ENCODE measurements at places on chromosomes 3 and 15.

DNA sequence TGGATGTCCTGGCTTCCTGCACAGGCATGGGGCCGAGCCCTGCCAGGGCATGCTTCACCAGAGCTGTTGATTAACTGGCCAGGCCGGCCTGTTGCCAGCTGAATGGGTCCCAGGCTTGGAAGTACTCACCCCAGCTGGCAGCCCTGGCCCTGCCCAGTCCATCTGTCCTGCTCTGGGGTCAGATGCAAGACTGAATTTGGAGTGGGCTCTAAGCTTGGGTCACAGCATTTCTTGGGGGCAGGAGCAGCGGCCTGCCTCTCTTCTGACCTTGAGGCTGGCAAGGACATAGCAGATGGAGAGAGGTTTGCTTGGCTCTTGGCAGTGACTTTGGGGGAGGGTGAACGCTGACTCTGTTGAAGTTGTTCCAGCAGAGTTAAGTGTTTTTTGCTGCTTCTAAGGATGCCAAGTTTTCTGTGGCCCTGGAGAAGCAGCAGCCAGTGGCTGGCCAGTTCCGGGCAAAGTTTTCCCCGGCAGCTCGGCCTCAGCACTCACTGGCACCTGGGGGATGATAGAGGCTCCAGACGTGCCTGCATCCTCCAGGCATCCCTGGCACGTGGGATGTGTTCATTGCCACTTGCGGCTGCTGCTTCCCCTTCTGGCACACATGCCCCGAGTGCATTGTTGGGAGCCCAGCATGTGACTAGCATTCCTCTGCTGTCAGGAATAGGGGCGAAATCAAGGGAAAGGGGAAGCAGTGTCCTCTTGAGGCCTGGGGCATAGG is 22.9 kb downstream of the PDIA5 start:
- no peak for DNase-seq

- no peak for DNase-seq
These were observed 658.7 kb downstream of the SQOR start for GRCh38 chr15:46293550-46293949.

GRCh38 chr15:37101980-37102304 is 1.6 kb upstream of the MEIS2 start:
- no peak for DNase-seq

DNA sequence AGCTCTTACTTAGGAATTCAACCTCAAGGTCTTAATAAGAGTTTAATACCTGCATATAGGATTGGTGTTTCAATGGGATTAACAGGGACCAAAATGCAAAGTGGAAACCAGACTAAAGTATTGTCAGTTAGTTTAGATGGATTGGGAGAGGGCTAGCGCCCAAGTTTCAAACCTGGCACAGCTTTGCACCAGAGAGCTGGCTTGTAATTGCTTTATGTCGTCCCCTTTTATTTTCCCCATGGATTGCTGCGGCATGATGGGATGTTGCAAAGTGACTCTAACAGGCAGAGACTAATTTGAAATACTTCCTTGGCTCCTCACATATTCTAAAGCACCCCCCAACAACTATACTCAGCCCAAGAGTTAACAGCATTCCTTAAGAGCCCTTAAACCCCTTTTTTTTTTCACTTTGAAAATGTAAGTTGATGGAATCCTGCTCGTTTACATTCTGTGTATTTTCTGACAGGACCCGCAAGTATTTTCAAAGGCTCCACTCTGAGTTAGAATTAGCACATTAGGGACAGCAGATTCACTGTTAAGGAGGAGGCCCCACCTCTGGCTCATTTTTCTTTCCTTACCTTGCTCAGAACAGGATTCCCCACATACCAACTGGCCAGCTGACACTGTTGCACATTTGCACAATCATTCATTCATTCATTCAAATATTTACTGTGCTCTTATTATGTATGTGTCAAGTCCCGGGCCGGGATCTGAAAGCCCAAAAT is 214.2 kb downstream of the ERC2 start:
- DNase-seq: no peak

GRCh38 chr3:134559591-134559990 is 73.7 kb downstream of the CEP63 start:
- no peak for DNase-seq

GRCh38 chr3:8593021-8593827 is 51.4 kb downstream of the SSUH2 start:
- no peak for DNase-seq

- no peak for DNase-seq
These were observed 158.4 kb upstream of the GMNC start for GRCh38 chr3:191020730-191021396.

DNA sequence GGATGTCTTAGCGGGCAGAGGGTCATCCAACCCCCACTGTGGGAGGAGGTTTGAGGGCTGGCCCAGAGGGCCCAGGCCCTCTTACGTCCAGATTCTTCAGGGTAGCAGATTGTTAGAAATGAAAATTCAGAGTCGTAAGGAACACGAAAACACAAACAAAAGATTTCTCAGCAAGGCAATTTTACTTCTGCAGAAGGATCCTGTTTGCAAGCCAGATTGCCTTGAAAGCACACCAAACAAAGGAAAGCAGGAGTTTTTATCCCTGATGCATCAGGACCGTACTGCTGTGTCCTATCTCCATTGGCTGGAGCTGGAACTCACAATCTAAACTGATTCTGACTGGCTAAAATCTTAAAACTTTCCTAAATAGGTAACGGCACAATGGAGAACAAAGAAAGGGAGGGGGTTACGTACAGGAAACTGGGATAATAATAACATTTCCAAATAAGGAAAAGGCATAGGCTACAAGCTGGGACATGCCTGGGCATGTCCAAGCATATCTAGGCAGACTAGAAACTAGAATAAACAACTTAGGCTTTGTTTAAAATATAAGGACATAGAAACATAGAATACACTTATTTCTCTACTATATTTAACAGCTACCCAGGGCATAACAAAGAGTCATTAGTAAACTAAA is 97.3 kb upstream of the C2CD4B start:
- peak; percentile 15 for DNase-seq
